Natural killer cell (primary cell): ENCODE measurements at places on chromosomes 13 and 19.

DNA sequence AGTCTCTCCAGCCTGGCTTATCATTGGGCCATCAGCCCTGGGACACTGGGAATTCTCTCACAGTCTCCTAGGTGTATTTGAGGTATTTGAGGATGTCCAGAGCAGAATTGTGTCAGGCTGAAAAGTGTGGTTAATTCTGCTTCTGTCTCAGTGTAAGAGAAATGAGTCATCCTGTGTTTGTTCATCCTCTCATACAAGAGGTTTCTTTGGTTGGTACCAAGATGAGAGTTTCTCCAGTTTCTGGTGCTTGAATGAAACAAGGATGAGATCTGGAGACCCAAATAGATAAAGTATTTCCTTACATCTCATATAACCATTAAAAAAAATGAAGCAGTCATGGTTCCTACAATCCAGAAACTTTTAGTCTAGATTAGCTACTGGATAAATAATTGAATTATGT, 7.7 kb downstream of the ZNF253 start:
- no peak overlapping the region for H3K4me3 ChIP-seq
- H3K27ac ChIP-seq: no peak overlapping the region
- H3K36me3 ChIP-seq: peaks cover 2% of the 10 kb centered on the region
- DNase-seq: no peak
- no peaks in the 10 kb centered on the region for H3K27me3 ChIP-seq

DNA sequence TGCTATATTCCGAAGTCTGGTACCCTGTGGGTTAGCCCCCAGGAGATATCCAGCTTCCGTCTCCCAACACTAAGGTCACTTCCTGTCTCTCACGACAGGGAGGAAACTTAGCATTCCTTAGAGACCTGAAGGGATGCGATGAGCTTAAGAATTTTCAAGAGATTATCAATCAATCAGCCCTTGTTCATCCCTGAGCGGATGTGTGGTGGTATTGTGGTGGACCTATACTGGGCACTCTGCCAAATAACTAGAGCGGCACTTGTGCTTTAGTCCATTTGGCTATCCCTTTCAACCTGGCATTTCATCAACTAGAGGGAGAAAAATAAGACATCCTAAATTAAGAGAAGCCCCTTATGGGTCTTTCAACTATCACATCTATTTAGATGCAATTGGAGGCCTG, 30.9 kb upstream of the ZNF562 start:
- no peaks in the 10 kb centered on the region for H3K27me3 ChIP-seq
- H3K36me3 ChIP-seq: no peaks in the 10 kb centered on the region
- H3K4me1 ChIP-seq: peaks cover 4% of the 10 kb centered on the region
- no peak overlapping the region for H3K27ac ChIP-seq
- no peak overlapping the region for H3K4me3 ChIP-seq

- no peak overlapping the region for H3K27ac ChIP-seq
- H3K27me3 ChIP-seq: peaks cover 8% of the 10 kb centered on the region
- DNase-seq: no peak
- H3K36me3 ChIP-seq: peaks cover 3% of the 10 kb centered on the region
Observed at GRCh38 chr19:1232652-1233072, 5.1 kb downstream of the CBARP start.

DNA sequence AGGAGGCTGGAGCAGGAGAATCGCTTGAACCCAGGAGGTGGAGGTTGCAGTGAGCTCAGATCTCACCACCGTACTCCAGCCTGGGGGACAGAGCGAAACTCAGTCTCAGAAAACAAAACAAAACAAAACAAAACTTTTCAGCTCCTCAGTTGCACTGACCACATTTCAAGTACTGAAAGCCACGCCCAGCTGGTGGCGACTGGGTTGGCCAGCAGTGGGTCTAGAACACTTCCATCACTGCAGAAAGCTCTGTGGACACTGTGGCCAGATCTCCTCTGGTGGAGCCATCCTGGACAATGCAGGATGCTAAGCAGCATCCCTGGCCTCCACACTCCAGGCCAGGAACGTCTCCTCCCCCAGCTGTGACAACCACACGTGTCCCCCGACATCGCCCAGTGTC, 21.1 kb downstream of the TLE2 start:
- H3K27me3 ChIP-seq: no peaks in the 10 kb centered on the region
- H3K36me3 ChIP-seq: no peaks in the 10 kb centered on the region
- no peaks in the 10 kb centered on the region for H3K4me1 ChIP-seq
- no peak for DNase-seq
- no peak overlapping the region for H3K4me3 ChIP-seq
- no peak overlapping the region for H3K27ac ChIP-seq

DNA sequence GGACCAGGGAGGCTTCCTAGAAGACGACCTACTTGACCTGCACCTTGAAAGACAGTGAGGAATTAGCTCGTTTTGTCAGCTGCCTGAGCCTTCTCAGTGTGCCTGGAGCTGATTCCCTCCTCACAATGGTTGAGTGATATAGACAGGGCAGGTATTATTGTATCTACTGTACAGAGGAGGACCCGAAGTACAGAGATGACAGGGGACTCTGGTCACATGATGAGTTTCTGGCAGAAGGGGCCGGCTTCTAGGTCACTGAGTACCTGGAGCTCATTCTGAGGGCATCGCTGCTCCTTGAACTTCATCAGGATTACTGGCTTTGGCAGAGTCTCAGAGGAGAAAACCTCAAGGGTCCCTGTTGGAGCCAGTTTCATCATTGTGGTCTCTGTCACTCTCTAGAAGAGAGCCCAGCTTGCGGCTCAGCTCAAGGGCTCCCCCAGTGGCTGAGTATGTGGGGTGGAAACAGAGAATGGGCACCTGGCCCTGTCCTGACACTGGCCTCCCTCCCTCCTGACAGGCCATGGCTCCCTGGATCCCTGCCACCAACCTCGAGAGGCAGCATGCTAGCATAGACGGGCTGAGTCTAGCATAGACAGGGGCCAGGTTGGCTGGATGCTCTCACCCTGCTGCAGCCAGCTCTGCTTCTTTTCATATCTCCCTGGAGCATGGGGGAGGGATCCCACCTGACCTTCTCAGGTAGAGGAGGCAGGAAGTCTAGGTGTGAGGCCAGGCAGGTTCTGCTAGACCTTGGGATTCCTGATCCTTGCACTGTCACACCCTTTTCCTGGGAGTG, 38.7 kb downstream of the NFIX start:
- no peak overlapping the region for H3K27ac ChIP-seq
- H3K4me1 ChIP-seq: no peaks in the 10 kb centered on the region
- H3K27me3 ChIP-seq: no peaks in the 10 kb centered on the region
- H3K4me3 ChIP-seq: no peak overlapping the region

- DNase-seq: no peak
- H3K27ac ChIP-seq: no peak overlapping the region
- H3K4me1 ChIP-seq: no peaks in the 10 kb centered on the region
- H3K27me3 ChIP-seq: no peaks in the 10 kb centered on the region
- H3K4me3 ChIP-seq: no peak overlapping the region
Observed at GRCh38 chr13:76854894-76855293, 31.3 kb downstream of the KCTD12 start.

DNA sequence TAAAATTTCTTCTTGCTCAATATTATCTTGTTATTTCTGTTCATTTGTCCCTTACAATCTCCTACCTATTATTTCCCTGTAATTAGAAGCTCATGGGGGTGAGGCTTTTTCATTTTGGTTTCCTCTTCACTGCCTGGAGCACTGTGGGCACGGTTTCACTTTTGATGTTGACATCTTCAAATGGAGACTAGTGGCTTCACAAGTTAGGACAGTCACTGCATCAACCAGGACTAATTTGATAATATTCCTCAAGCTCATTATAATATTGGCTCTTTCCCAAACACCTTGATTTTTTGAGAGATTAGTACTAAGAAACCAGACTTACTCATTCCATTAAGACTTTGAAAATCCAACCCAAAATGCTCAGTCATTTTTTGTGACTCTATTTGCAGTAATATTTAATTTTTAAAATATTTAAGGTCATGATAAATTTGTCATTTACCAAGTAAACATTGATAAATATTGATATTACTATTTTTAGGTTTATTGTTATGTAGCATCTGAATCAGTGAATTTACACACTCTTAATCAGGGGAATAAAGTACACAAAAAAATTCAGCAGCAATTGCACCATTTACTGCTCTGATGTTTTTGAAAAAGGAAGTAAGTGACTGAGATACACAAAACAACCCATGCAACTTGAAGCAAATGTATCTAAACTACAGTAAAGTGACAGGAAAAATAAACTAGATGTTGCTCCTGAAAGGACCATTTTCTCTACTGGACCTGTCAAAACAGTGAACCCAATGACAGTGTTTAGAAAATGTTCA, 28.8 kb upstream of the RCBTB2 start:
- H3K27ac ChIP-seq: no peak overlapping the region
- H3K27me3 ChIP-seq: peaks cover 2% of the 10 kb centered on the region
- H3K4me1 ChIP-seq: peaks cover 16% of the 10 kb centered on the region
- DNase-seq: no peak
- no peak overlapping the region for H3K4me3 ChIP-seq

- H3K36me3 ChIP-seq: no peaks in the 10 kb centered on the region
- no peaks in the 10 kb centered on the region for H3K4me1 ChIP-seq
- no peak for DNase-seq
- no peak overlapping the region for H3K4me3 ChIP-seq
- H3K27me3 ChIP-seq: peaks cover 8% of the 10 kb centered on the region
Observed at GRCh38 chr19:6185835-6186834, 50.7 kb downstream of the ACSBG2 start.

DNA sequence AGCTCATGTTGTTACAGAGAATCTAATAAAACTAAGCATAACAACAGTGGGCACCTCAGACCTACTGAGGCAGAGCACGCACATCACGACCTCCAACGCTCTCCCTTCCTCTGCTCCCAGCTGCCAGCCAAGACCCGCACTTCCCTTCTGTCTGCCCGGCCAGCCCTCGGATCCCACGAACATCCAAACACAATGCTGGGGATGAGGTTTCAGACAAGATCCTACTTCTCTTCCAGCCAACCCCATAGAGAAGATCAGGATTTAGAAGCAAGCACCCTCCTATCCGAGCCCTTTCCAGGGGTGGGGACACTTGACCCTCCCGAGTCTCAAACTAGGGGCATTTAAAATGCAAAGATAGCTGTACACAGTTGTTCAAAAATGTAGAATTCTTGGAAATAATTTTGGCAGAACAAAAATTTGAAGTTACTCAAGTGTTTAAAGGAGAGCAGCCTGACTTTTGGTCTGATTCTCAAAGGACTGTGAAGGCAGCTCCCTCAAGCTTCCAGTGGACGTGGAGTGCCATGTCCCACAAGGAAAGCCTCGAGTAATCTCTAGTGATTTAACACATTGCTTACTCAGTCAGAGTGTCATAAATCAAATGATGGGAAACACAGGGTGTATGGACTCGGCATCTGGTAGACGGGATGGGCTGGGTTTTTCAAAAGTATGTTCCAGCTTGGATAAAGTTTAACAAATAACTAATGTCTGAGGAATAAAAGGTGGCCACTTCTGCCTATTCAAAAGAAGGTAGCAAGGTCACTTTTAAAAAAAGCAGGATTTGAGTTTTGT, 32.8 kb downstream of the ANKRD10 start:
- no peaks in the 10 kb centered on the region for H3K4me1 ChIP-seq
- no peak overlapping the region for H3K27ac ChIP-seq
- H3K4me3 ChIP-seq: no peak overlapping the region
- DNase-seq: no peak
- H3K27me3 ChIP-seq: no peaks in the 10 kb centered on the region

DNA sequence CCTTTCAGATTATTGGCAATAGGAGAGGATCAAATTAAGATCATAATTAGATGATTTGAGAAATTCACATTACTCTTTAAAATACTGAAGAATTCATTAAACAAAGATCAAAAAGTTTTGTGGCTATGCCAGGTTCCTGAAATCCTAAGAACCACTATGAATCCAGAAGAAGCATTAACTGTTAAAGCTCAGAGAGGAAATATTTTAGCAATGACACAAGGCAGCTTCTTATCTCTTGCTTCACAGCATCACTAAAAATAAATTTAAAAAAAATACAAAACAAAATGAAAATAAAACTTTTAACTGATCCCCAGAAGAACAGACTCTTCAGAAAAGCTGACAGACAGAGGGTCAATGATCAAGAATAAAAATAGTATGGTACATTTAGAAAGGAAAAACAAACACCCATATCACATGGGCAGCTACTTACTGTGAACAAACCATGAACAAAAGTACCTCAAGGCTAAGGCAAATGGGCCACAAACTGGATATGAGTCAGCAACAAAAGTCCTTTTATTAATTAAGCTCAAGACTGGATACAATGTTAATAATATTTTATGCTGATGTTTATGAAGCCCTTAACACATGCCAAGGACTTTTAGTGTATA, 19.6 kb downstream of the RNF6 start:
- H3K4me3 ChIP-seq: no peak overlapping the region
- H3K27me3 ChIP-seq: no peaks in the 10 kb centered on the region
- no peak overlapping the region for H3K27ac ChIP-seq
- peaks cover 13% of the 10 kb centered on the region for H3K36me3 ChIP-seq

GRCh38 chr19:9165261-9165660, 13.5 kb upstream of the OR7D2 start:
- no peak overlapping the region for H3K4me3 ChIP-seq
- peaks cover 35% of the 10 kb centered on the region for H3K36me3 ChIP-seq
- no peaks in the 10 kb centered on the region for H3K4me1 ChIP-seq
- DNase-seq: no peak
- no peak overlapping the region for H3K27ac ChIP-seq
- no peaks in the 10 kb centered on the region for H3K27me3 ChIP-seq

GRCh38 chr19:39080431-39080830, 3.7 kb upstream of the ACP7 start:
- H3K27me3 ChIP-seq: peaks cover 20% of the 10 kb centered on the region
- H3K27ac ChIP-seq: no peak overlapping the region
- peaks cover 15% of the 10 kb centered on the region for H3K4me1 ChIP-seq
- no peak overlapping the region for H3K4me3 ChIP-seq
- H3K36me3 ChIP-seq: no peaks in the 10 kb centered on the region

- no peak overlapping the region for H3K27ac ChIP-seq
- no peak for DNase-seq
- no peaks in the 10 kb centered on the region for H3K27me3 ChIP-seq
- no peaks in the 10 kb centered on the region for H3K4me1 ChIP-seq
Observed at GRCh38 chr13:101217086-101217485, 199.2 kb downstream of the NALCN start.

DNA sequence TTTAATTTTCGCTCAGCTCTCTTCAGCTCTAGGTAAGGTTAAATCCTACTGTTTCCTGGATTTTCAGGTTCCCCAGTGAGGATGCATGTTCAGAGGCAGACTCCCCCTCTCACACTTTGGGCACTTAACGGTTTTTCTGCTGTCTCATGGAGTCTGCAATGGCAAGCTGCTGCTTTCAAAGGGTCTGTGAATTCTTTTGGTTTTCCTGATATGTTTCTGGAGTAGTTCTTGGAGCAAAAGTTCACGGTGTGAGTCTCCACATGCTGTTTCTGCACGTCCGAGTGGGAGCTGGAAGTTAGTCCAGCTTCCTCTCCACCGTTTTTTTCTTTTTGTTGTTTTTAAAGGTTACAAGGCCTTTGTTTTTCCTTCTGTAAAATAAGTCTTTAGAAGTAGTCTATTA, 35.4 kb downstream of the DNAJC15 start:
- peaks cover 21% of the 10 kb centered on the region for H3K4me1 ChIP-seq
- DNase-seq: no peak
- peaks cover 2% of the 10 kb centered on the region for H3K36me3 ChIP-seq
- H3K27ac ChIP-seq: no peak overlapping the region

GRCh38 chr19:44816301-44816700, 7.4 kb downstream of the BCAM start:
- no peaks in the 10 kb centered on the region for H3K4me1 ChIP-seq
- DNase-seq: no peak
- H3K4me3 ChIP-seq: no peak overlapping the region
- H3K27ac ChIP-seq: no peak overlapping the region
- H3K36me3 ChIP-seq: no peaks in the 10 kb centered on the region

- no peaks in the 10 kb centered on the region for H3K36me3 ChIP-seq
- no peaks in the 10 kb centered on the region for H3K27me3 ChIP-seq
- H3K27ac ChIP-seq: no peak overlapping the region
- H3K4me1 ChIP-seq: no peaks in the 10 kb centered on the region
Observed at GRCh38 chr13:77479326-77479725, 56.2 kb upstream of the SCEL start.
